ENCODE measurements at places on chromosomes 11 and 22.
A peak's percentile ranks its signal among the peaks of the same experiment; 100 is the strongest.

DNA sequence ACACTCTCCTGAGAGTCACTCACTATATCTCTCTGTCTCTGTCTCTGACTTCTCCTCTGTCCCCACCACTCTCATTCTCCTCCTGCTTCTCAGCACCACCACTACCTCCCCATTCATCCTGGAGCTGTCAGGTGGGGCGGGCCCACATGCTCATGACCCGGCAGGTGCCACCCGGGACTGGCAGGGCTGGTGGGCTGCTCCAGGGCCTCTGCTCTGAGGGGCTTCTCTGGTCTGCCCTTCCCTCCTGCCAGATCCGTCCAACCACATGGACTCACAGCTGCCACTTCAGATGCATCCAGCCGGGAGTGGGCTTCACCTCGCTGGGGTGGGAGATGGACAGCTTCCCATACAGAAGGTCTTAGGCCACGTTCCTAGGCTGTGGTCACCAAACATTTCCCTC, 4.8 kb upstream of the EMID1 start:
- no peak for DNase-seq

DNA sequence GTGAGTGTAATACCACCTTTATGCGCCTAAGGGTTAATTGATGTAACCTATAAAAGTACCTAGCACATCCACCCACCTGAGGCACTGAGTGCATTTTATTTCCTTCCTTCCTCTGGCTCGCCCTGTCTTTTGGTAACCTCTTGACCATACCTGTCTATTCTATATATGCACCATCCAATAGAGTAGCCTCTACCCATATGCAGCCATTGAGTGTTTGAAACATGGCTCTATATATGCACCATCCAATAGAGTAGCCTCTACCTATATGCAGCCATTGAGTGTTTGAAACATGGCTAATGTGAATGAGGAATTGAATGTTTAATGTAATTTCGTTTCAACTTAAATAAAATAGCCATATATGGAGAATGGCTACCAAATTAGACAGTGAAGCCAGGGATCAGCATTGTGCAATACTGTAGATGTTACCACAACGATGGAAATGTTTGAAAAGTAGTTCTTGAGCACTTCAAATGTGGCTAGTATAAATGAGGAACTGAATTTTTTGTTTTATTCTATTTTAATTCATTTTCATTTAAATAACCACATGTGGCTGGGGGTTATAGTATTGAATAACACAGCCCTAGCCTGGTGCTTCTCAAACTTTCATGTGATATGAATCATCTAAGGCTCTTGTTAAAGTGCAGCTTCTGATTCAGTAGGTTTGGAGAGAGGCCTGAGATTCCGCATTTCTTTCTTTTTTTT, 33.8 kb downstream of the SLC35F2 start:
- DNase-seq, result peak; percentile 68

DNA sequence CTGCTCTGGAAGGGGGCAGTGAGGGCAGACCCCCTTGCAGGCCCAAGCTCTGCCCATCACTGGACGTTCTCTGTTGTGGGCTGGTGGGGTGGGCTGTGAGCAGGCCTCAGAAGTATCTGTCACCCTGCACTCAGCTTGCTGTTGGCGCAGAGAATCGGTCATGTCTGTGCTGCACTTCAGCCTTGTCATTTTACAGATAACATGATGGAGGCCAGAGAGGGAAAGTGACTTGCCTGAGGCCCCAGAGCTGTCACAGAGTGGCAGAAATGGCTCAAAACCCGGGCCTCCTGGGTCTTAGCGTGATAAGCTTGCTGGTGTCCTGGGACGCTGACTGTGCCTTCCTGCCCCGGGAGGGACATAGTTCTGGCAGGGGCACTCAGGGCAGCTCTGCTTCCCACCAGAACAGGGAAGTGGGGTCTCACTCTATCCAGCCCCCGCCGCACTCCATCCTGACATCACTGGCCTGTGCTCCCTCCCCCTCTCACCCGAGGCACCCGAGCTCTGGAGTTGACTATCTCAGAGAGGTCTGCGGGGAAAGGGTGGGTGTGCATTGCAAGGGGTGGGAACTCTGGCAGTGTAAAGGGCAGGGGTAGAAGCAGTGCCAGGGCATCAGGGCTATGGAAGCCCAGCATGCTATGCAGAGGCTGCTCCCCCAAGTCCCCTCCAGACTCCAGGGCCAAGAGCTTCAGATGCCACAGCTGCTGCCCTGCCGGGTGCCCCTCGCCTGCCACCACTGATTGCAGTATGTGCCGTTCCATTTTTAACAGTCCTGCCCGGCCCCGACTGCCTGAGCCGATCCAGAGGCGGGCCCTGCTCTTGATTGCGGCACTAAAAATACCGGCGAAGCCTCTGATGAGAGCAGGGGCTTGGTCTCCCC, 50.4 kb upstream of the NECTIN1 start:
- DNase-seq, result no peak

DNA sequence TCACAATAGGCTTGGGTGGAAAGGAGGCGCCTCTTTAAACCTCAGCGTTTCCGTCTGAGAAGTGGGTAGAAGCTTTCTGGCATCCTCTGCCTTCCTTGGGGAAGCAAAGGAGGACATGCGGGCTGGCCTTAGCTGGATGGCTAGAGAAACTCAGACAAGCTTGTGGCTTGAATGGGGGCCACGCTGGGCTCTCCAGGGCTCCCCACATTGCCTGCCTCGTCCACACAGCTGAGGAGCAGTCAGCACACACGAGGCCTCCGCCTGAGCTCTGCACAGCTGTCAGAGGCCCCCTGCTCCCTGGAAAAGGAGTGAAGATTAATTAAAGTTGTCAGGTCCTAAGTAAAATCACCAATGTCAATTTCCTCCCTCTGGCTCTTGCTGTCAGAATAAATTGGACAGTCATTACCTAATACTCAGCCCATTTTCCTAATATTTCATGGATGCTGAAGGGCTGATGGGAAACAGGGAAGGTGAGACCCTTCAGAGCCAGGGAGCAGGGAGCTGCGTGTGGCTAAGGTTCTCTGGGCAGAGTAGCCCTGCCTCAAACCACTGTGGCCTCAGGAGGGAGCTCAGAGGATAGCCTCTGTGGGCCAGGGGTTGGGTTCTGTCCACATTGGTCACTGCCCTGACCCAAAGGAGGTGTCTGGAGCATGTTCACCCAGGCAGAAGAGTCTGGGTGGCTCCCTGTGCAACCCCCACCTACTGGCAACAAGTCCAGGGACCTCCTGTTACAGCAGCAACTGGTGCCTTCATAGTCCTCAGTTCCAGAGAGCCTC, 118.3 kb upstream of the CD82 start:
- DNase-seq, result no peak

- DNase-seq, result no peak
These were observed 112.0 kb upstream of the OR5AK2 start for GRCh38 chr11:56876621-56877275.

GRCh38 chr11:120293038-120293800, 31.9 kb upstream of the TLCD5 start:
- no peak for DNase-seq

GRCh38 chr11:24297461-24297860, 199.4 kb upstream of the LUZP2 start:
- DNase-seq, result no peak

- no peak for DNase-seq
These were observed 325.5 kb downstream of the NTM start for GRCh38 chr11:131695889-131696429.

DNA sequence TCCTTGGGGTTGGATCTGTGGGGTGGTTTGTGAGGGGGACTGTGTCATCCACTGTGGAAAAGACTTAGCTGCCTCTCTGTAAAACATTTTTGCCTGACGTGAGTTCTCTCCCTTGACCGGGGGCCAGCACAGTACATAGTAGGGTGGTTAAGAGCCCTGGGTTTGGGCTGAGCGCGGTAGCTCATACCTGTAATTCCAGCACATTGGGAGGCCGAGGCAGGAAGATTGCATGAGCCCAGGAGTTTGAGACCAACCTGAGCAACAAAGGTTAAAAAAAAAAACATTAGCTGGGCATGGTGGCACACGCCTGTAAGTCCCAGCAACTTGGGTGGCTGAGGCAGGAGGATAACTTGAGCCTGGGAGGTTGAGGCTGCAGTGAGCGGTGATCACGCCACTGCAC, 74.7 kb upstream of the WNT7B start:
- DNase-seq, result no peak

- peak; percentile 75 for DNase-seq
These were observed 511 bp downstream of the PKDREJ start for GRCh38 chr22:46262449-46263215.

GRCh38 chr22:40805239-40805638, 13.9 kb downstream of the SLC25A17 start:
- DNase-seq, result no peak

DNA sequence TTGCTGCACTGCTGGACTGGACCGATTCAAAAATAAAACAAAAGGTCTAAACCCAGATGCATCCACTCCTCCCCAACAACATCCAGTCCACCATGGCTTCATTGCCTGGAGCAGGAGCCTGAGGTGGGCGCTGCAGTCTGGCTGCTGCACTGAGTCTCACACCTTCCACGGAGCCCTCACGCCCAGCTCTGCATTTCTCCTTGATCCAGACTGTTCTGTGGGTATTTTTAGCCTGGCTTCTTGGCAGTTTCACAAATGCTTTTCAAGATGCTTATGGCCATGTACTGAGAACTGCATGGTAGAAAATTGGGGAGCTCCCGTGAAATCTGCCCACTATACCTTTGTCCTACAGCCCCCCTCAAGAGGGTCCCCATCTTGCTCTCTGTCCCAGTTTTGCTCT, 53.3 kb upstream of the JAM3 start:
- DNase-seq, result no peak

DNA sequence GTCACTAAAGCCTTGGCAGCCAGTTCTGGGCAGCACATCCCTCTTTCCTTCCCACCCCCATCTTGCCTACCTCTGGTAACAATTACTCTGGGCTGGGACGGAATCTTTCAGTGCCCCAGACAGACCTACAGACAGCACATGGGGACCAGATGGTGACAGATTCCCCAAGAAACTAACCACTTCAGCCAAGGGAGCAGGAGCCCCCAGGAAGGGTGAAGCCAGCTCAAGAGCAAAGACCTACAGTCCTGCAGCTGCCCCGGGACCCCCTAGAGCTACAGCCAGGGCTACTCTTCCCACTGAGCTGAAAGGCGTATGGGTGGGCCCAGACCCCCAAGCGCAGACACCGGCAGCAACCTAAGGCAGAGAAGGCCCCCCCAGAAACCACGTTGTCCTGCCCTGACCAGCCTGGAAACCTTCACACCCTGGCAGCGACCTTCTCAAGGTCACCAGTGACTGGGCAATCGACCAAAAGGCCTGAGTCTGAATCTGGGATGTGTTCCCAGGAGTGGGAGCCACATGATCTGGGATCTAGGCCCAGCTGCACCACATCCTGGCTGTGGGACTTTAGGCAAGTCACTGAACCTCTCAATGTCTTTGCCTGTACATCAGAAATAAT, 65.8 kb downstream of the LRRC32 start:
- DNase-seq, result no peak

DNA sequence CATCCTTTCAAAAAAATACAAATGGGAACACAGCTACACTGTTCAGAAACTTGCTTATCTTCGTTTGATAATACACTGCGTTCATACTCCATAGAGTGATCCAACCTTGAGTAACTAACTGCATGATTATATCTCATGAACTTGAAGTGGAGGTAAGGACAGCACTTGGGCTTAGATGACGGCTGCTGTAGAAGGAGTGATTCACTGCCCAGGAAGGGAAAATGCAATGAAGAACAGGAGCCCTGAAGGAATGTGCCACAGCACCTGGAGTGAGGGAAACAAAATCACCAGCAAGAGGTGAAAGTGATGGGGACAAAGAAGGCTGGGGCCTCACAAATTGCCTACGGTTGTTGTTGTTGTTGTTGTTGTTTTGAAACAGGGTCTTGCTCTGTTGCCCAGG, 44.1 kb upstream of the SC5D start:
- DNase-seq, result no peak

- DNase-seq, result no peak
These were observed 150.8 kb upstream of the C11orf58 start for GRCh38 chr11:16587670-16588069.

DNA sequence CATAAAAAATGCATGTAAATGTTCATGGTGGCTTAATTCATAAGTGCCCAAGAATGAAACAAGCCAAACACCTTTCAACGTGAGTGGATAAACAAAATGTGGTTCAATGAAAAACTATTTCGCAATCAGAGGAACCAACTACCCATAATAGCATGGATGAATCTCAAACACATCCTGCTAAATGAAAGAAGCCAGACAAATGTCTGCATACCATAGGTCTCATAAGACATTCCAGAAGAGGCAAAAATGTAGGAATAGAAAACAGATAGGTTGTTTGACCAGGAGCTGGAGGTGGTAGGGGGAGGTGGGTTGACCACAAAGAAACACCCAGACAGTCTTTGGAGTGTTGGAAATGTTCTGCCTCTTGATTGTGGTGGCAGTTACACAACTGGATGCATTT, 13.2 kb upstream of the OSBPL5 start:
- no peak for DNase-seq
